ENCODE measurements at places on chromosomes 3 and 15.

- no peak for DNase-seq
These were observed 250.1 kb upstream of the LYSMD4 start for GRCh38 chr15:99983171-99983885.

- no peak for DNase-seq
These were observed 96.7 kb upstream of the KLHL25 start for GRCh38 chr15:85891470-85891869.

GRCh38 chr15:74043425-74044266, 38.7 kb downstream of the GOLGA6A start:
- no peak for DNase-seq

DNA sequence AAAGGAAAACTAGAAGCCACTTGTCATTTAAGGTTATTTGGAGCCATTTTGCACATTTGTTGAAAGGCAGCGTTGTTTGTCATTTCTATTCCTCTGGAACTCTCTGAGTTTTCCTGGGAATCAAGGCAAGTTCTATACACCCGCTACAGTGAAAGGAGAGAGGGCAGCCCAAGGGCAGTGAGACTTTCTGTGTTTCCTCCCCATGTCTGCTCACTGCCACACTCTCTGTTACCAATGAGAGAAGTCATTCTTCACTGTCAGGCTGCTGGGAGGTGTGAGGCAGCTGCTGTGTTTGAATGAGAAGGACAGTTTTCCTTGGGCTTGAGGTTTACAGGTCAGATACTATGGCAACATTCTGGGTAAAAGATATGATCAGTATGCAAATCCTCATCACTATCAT, 36.0 kb downstream of the ATP13A5 start:
- DNase-seq, result no peak

- DNase-seq, result no peak
These were observed 11.9 kb downstream of the TMEM158 start for GRCh38 chr3:45214061-45214680.

DNA sequence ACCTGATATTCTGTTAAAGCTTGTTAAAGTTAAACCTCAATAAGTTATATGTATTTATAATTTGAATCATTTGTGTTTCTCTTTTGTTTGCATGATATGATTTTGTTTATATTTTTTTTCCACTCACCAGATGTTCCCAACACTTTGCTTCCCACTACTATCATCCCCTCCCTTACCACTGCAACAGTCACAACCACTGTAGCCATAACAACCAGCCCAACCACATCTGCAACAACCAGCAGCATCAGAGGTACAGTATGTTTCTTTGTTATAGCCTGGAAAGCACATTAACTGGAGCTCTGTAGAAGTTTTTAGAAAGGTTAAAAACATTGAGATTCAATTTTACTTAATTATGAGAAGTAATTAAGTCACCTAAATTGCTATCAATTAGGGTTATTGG, 1011.9 kb downstream of the VGLL3 start:
- DNase-seq, result no peak

DNA sequence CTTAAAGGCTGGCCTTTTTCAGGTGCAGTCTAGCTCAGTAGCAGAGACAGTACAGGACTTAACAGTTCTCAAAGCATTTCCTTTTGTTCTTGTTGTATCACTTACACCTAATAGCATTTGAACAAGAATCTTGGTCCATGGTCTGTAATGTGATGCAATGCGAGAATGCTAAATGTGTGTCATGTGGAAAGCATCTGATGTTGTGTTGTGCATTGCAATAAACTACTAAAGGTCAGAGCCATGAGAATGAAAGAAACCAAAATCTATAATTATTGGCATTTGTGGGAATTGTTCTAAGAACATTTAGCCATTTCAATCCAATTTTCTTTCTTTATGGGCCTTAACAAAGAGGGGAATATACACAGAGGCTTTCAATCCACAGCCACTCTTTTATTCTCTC, 324.5 kb upstream of the ROBO2 start:
- DNase-seq, result no peak

DNA sequence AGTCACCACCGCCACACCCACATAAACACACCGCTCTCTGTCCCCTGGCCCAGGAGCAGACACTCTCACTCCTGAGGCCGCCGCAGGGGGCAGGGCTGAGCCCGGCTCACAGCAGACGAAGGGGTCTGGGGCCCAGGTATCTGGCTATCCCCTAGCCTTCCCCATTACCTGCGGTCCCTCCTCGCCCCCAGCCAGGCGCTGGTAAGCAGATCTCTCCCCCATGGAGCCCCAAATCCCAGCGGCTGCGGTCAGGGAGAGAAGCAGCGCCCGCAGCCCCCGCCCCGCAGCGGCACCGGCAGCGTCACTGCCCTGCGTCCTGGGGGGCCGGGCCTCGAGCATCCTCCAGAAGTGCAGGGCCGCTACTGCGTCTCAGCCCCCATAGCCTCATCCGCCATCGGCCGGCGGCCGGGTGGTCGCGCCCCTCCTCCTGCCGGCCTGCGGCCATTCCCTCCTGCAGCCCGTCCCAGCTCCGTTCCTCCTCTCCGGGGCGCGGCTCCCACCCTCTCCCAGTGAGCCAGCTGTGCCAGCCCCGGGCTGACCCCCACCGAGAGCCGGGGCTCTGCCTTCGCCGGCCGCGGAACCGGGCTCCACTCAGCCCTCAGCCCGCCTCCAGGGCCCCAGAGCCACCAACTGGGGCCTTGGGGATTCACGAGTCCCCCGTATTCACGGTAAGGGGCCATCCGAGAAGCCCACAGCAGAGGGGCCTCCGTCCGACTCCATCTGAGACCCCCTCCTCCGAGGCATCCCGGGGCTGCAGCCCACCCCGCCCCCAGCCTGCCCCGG, 13.1 kb downstream of the TNK2 start:
- peak; percentile 55 for DNase-seq

- DNase-seq, result no peak
These were observed 10.6 kb upstream of the MECOM start for GRCh38 chr3:169674090-169674489.

DNA sequence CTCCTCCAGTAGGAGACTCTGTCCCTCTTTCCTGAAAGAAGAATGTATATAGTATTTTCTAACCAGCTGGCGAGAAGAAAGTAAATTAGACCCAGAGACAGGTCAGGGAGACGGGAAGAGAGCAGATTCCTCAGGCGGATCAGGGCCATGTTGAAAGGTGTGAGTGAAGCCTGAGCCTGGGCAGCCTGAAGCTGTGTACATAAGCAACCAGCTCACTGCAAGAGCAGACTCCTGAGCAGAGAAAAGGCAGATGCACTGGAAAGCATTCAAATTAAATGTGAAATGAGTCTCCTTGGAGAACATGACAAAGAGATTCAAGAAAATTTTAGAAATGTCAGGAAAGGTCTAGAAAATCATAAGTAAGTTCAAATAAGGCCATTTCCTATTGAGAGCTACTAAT, 165.8 kb downstream of the GOLIM4 start:
- DNase-seq, result no peak

GRCh38 chr15:38781196-38781595, 216.6 kb upstream of the RASGRP1 start:
- DNase-seq, result no peak

DNA sequence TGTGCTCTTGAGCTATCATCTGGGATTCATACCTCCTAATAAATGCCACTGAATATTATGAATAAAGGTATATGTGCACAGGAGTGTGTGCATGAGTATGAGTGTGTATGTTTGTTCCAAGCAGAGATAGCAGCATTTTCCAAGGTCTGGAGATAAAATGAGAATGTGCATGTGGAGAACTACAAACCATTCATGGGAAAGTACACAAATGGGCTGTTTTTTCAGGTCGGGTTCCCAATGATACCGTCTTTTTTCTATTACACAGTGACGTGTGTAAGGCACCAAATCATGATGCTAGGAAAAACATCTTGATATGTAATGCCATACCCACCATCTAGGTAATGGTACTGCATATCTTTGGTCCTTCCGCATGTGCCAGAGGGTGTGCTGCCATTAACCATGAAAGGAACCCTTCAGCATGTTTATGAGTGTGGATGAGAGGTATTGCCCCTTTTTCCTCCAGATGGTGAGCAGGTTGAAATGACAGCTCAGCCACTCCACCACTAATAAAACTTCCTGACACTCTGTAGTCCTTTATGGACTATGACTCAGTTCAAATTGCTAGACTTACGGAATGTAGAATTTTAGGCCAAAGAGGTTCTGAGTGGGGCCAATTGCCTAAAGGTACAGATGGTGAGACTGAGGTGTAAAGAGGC, 36.4 kb upstream of the COPB2 start:
- no peak for DNase-seq

GRCh38 chr15:57158589-57158988, 217.7 kb upstream of the CGNL1 start:
- DNase-seq, result peak; percentile 84

DNA sequence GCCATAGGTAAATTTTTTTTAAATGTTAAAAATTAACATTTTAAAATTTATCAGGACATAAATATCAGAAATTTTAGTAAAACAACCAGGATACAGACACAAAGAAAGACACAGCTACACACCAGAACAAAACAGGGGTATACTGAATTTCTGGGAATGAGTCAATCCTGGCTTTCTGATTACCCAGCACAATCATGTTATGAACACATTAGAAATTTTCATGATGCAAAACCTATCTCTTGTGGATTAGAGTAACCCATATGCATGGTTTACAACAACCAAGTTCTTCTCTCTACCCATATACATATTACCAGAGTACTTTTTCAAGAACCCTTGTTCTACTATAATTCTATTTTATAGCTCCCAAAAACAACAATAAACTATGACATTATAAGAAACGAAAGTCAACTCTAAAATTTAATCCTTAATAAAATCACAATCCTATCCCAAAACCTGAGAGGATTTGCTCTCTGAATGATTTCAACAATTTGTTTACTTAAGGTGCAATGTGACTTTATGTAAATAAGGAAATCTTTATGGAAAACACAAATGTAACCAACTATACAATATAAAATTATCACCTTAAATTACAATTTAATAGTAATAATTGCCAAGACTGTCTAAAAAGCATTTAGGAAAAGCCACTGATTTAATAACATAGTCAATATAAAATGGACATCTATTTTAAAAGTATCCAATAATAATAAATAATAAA, 184.5 kb downstream of the TBC1D5 start:
- no peak for DNase-seq
